Activated CD4-positive, alpha-beta T cell treated with anti-CD3 and anti-CD28 coated beads for 24 hours (primary cell): ENCODE measurements at places on chromosomes 3 and 15.
A peak's percentile ranks its signal among the peaks of the same experiment; 100 is the strongest.

- DNase-seq = no peak
Measured at GRCh38 chr3:13095408-13095937, 22.2 kb upstream of the IQSEC1 start.

GRCh38 chr3:184299488-184300377 lies 692 bp downstream of the PSMD2 start:
- no peak for DNase-seq

- no peak for DNase-seq
Measured at GRCh38 chr15:58154769-58155168, 16.6 kb downstream of the AQP9 start.

DNA sequence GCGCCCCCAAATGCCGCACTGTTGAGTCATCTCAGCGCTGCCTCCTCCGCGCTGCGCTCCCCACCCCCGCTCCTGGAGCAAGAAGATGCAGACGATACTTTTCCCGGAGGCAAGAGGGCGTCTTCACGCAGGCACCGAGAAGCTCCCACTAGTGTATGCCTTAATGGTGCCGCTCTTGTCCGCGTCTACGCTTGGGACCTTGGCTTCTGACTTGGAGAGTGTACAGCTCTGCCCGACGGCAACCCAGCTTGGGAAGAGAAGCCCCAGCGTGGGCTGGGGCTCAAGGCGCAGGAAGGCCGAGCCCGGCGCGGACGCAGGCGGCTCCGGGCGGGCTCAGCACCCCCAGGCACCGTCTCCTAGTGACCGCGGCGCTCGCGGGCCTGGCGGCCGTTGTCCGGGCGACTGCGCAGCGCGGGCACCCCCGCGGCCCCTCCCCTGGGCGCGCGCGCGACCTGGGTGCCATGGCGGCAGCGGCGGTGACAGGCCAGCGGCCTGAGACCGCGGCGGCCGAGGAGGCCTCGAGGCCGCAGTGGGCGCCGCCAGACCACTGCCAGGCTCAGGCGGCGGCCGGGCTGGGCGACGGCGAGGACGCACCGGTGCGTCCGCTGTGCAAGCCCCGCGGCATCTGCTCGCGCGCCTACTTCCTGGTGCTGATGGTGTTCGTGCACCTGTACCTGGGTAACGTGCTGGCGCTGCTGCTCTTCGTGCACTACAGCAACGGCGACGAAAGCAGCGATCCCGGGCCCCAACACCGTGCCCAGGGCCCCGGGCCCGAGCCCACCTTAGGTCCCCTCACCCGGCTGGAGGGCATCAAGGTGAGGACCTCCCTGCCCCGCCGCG lies at the start of gene P4HTM:
P4HTM (plus strand) TSS at position 446 of the 840 bp plus-strand sequence; CDS start at position 462, 16 bp downstream.
- DNase-seq = peak; percentile 75

GRCh38 chr3:171133337-171133736 lies 106.8 kb upstream of the SLC2A2 start:
- DNase-seq = no peak

- no peak for DNase-seq
Measured at GRCh38 chr3:157167371-157168042, 7.6 kb upstream of the CCNL1 start.
